Activated CD4-positive, alpha-beta T cell treated with anti-CD3 and anti-CD28 coated beads, Interleukin-2, amount 50 U/mL, for 48 hours (primary cell): ENCODE measurements at places on chromosomes 12 and 14.

GRCh38 chr12:124441443-124442194 is 125.8 kb downstream of the NCOR2 start:
- no peak for DNase-seq

DNA sequence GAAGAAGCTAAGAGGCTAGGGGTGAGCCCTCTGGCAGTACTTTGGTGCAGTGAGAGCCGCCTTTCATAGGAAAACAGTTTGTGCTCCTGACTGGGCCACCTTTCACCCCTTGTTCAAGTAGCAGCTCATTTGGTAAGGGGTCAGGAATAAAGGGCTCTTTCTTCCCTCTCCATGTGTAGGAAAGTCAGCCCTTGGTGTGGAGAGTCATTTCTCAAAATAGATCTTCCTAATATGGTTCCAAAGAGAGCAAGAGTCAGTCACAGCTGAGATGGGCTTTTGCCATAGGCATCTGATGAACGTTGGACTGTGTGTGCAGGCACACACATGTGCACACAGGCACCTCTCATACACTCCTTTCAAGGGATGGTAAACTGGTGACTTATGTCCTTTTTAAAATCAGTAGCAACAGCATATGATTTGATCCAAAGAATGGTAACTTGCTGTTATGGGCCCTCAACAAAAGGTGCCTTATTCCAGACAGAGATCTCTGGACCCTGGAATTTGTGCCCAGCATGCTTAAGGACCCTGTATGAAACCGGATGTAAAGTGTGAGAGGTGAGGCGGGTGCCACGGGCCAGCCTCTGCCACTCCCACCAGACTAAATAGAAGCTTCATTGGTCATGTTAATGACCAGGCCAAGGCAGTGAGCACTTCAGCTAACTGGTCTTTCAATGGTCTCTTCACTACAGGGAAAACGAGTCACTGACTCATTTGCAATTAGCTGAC is 16.7 kb upstream of the RIC8B start:
- DNase-seq = no peak

DNA sequence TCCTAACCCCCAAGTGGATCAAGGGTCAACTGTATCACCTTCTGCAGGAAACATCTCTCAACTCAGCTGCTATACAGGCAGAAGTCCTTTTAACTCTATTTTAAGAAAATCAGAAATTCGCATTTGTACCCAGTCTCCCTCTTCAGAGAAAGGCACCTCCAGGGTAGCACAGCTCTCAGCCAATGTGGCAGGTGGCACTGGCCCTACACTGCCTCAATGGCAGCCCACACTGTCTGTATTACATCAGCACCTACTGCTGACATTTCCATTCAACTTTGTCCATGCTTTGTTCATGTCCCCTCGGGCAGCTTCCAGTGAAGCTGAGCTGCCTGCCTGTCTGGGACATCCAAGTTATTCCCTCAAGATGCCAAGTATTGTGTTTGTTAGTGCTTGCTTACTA is 8.8 kb downstream of the SPTSSA start:
- no peak for DNase-seq

DNA sequence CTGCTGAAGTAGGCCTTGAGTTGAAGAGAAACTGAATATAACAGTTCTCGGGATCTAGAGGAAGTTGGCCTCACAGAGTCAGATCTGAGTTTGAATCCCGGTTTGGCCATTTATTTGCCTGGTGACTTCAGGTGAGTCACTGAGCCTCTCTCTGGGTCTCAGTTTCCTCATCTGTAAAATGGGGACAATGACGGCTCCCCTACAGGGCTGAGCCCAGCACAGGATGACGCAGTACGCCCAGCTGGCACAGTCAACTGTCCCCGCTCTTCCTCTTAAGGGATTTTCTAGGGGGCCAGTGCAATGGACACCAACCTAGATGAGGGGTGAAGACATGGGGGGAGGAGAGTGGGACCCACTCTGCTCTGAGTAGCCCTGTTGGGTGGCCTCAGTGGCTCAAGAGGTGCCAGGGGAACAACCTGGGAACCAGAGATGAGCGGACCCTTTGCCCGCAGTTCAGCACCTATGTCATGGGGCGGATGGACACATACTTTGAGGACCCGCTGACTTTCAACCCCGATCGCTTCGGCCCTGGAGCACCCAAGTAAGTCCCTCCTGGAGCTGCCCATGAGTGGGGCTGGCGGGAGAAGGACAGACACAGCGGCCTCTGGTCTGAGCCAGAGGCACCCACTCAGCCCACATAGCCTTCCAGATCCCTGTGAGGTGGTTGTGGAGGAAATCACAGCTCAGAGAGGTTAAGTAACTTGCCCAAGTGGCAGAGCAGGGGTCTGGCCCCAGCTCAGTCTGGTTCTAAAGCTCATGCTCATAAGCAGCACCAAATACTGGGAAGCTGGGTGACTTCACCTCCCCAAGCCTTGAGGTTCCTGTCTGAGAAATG is 41.1 kb downstream of the CYP46A1 start:
- DNase-seq = peak; percentile 1

DNA sequence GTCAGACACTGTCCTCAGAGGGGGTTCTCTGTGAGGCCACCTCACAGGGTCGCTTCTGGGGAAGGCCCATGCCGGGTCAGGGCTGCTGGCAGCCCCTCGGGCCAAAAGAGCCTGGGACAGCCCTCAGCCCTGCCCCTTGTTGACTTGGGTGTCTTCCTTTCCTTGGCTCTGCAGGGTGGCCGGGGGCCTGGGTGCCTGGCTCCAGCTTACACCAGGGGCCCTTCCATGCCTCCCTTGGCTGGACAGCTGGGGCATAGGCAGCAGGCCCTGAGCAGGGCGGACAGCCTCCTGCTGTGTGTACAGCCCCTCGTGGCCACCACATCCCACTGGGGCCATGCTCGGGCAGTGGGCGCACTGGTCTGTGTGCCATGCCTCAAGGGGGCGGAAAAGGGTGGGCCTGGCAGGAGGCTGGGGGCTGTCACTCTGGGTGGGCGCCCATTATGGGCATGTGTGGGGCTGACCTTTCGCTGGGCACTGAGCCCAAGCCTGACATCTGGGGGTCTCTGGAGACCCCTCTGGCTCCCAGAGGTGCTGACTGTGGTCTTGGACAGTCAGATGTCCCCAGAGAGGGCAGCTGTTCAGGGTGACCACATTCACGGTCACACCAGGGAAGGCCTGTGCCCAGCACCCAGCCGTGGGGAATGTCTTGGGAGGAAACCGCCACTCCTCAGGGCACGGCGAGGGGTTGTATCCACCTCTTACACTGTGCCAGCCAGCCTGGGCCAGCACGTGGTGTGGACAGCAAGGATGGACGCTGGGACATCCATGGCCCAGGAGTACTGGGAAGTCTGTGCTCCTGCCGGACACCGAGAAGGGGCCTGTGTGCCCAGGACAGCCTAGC is 313.3 kb downstream of the TMEM121 start:
- DNase-seq = no peak

- no peak for DNase-seq
Measured at GRCh38 chr12:47351526-47351925, 271.8 kb upstream of the AMIGO2 start.

DNA sequence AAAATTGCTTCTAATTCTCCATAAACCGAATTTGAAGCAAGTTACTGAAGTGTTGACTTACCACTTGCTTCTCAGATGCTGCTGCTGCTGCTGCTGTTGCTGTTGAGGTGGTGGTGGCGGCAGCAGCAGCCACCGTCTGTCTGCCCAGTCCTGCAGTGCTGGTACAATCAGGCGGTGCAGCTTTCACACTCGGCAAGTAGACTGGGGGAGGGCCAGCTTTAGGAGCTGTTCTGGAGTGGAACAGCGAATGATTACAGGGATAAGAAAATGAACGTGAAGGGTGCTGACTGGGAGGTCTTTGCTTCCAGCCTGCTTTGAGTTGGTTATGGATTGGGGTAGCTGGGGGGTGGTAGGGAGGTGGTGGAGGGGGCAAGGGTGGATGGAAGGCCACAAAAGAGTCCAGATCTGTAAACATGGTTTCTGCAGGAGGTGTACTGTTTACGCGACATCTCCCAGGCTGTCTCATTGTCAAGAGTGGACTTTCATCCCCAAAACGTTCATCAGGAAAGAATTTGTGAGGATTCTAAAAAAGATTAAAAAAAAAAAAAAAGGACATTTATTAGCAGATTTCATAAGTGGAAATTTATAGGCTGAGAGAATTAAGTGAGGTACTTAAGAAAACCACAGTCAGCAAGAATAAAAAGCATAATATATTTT is 38.8 kb downstream of the UBR7 start:
- no peak for DNase-seq

GRCh38 chr12:87953256-87953860 is 75.8 kb downstream of the C12orf50 start:
- no peak for DNase-seq

GRCh38 chr14:64035143-64035542 is 182.3 kb downstream of the SYNE2 start:
- DNase-seq = no peak

DNA sequence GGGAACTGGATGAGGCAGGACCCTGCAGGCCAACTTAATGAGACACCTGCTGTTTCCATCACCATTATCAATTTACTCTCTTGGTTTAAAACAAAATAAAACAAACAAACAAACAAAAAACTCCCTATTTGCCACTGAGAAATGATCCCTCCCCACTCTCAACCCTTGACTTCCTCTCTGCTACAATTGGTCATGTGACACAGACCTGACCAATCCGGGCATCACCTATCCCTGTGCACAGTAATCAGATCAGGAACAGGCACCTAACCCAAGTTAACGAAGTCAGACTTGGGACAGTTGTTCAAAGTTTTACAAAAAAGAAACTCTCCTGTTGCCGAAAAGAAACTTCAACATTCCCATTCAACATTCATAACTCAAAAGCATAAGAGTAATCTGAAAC is 58.4 kb downstream of the NELL2 start:
- no peak for DNase-seq

DNA sequence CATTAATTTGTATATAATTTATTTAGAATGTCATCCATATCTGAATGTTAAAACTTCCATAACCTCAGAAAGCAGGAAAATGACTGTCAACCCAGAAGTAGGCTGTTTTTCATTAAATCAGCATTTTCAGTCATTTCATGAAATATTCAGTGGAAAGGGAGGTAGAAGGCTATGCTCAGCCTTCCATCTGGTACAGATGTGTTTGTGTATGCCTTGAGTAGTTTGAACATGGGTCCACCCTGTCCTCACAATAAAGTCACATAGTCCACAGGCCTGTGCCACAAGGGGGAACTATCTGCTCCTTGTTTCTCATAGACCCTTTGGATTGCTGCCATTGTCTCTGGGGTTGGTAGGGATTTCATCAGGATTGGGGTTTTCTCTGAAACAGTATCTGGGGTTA is 9.1 kb downstream of the LACRT start:
- DNase-seq = no peak

GRCh38 chr12:27711317-27711682 is 668 bp downstream of the MRPS35 start:
- DNase-seq = peak; percentile 20

- no peak for DNase-seq
Measured at GRCh38 chr12:128814411-128815261, 9.1 kb downstream of the SLC15A4 start.

DNA sequence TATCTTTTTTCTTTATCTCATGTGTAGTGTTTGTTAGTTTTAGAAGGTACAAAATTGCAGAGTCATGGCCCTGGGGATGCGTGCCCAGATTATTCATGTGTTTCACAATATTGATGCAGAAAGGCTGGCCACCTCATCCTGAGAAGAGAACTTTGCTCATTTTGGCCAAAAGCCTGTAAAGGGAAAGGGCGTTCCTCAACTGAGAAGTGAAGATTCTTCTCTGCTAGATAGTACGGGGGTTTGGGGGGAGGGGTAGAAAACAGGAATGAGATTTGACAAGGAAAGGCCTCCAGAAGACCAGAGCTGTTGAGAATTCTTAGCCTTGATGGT is 1.7 kb downstream of the MGST1 start:
- no peak for DNase-seq

DNA sequence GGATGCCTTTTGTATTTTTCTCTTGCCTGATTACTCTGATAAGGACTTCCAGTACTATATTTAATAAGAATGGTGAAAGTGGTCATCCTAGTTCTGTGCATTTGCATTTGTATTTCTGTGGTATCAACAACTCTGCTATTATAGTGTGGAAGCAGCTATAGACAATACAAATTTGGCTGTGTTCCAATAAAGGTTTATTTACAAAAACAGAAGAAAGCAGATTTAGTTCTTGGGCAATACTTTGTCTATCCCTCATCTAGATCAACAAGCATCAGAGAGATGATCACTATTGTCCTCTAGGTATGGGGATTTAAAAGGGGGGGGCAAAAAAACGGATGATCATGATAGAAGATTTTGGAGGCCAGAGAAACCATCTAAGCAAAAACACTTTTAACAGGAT is 19.1 kb upstream of the BTG1 start:
- no peak for DNase-seq

DNA sequence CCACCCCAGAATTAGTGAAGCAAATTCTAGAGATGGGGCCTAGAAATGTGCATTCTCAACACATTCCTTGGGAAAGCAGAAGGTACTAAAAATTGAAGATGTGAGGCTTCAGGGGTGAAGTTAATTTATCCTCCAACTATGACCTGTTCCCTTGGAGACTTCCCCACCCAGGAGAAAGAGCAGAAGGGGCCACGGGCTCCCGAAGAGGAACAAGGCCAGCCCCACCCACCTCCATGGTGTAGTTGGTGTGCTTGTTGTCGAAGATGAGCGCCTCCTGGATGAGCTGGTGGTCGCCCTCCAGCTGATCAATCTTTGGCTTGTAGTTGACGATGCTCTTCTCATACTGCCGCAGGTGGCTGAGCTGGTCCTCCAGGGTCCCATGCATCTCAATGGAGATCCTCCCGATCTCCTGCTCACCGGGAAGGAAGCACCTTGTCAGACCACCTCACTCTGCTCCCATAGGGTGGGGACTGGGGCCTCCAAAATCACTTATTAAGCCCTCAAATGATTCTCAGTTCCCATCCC is 87.8 kb upstream of the ZFP36L1 start:
- no peak for DNase-seq

DNA sequence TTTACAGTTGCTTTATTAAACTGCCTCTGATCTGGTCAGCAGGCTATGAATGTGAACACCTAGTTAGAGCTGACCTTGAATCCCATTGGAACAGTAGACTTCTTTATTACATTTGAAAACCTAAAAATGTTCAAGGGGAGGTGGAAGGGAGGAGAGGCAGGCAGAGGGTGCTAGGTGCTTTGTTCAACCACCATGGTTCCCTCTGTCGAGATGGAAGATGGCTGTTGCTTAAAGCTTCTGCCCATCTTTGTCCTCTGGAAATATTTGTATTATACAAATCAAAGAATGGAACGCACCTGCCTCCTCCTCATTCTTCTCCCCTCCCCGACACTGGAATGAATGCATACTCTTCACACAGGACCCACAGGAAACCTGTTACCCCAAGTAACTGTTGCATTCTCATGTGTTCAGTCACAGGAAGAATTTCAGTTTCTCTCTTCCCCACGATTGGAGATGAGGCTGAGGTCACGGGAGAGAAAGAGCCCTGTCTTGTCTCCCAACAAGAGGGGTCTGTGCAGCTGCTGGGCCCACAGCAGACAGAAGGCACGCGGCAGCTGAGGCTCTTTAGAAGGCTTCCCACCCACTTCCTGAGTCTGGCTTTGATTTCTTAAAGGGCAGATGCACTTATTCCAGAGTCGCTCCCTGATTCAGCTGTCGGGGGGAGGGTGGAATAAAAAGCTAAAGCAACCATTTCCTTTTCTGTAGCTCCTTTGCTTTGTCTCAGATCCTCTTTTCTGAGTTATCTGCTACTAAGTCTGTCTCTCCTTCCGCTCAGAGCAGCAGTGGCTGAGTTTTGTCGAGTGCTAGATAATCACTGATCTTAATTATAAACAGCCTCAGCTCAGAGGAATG is 217.9 kb upstream of the BTG1 start:
- DNase-seq = peak; percentile 27
